Naive thymus-derived CD4-positive, alpha-beta T cell (primary cell): ENCODE measurements at places on chromosomes 5 and 9.

- DNase-seq = peak; percentile 91
These were observed 18.7 kb downstream of the LCP2 start for GRCh38 chr5:170278611-170279458.

DNA sequence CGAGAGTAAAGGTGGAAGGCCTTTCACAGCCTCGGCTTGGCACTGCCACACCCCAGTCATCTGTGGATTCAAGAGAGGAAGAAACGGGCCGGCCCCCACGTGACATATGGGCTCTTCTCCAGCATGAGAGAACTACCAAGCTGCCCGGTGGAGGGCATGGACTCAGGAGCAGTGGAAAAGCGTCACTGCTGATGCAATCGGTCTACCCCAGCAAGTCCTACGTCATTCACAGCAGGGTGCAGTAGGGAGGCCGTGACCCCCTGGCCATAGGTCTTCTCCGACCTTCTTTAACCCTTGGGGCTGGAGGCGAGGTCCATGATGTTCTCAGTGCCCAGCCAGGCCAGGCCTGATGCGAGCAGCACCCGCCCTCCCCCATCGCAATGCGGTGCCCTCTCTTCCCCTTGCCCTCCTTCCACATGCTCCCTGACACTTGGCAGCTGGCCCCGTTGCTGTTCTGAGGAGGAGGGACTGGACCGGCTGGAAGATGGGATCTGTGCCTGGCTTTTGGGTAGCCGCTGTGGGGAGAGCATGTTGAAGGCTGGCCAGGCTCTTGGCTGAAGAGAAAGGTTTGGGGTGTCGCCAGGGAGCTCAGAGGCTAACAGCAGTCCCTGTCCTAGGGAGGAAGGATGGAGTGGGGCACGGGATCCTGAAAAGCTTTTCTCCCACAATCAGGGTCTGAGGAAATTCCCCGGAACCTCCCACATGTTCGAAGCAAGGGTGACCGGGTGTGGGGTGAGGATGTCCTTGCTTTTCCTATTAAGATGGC, 89.8 kb downstream of the LIFR start:
- DNase-seq = no peak

DNA sequence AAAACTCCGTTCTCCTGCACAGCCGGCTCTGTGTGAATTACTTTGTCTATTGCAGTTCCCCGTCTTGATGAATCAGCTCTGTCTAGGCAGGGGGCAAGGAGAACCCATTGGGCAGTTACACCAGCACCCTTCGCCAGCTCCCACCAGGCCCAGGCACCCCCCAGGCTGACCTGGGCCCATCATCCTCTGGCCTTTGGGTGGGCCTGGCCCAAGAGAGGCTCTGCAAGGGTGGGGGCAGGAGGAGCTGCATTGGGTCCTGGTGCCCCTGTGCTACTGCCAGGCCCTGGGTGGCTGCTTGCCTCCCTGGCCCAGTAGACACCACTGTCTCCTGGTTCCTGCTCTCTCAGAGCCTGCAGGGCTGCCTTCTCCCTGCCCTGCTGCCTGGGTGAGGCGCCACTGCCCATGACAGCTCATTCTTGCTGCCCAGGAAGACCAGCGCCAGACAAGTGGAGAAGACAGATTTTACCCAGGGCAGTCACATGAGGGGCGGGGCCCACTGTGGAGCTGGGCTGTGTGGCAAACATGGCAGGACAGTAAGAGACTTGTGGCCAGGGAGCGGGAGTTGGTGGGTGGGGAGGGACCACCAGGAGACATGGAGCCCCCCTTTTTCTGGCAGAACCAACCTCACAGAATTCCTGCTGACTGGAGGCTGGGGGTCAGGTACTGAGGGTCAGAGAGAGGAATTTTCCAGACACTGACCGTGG, 67.2 kb downstream of the MRPL36 start:
- no peak for DNase-seq

- DNase-seq = no peak
These were observed 35.2 kb downstream of the SLC9A3 start for GRCh38 chr5:488744-489688.

DNA sequence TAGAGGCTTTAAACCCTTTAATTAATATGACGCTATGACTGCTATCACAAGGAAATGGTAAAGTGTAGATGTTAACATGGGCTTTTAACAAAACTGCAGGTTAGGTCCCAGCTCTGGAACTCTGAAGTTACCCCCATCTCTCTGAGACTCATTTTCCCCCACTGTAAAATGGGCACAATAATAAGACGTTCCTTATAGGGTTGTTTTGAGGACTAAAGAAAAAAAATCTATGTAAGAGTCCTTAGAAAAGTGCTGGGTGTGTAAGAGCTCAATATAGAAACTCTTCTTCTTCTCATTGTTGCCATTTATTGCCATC, 45.8 kb upstream of the STK32A start:
- no peak for DNase-seq
